ENCODE measurements at places on chromosomes 1 and 21.

- no peak for DNase-seq
Measured at GRCh38 chr1:58367217-58367616, 179.3 kb downstream of the OMA1 start.

DNA sequence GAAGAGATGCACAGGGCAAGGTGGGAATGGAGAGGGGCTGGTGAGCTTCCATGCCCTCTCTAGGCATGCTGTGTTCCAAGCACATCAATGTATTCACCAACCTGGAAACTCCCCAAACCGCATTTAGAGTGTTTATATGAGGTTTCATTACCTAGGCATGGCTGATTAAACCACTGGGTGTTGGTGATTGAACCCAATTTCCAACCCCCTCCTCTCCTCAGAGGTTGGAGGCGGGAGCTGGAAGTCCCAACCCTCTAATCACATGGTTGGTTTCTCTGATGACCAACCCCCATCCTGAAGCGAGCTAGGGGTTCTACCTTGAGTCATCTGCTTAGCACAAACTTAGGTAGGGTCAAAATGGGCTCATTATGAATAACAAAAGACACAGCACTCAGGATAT lies 3.0 kb upstream of the PPIE start:
- DNase-seq: no peak

DNA sequence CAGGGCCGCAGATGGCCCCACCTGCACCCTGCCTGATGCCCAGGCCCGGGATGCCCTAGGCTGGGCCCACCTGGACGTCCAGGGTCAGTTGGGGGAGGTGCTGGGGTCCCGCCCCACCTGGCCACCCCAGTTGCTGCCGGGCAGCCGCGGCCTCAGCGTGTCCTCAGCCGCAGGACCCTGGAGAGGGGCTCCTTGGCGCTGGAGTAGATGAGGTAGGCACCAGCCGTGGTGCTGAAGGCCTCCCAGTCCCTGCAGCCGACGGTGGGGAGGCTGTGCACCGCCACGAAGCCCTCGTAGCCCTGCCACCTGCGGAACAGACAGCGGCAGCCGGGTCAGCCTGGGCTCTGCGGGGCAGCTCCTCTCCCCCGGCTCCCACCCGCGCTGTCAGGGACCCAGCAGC lies 40.4 kb downstream of the KRTAP10-1 start:
- DNase-seq: no peak

DNA sequence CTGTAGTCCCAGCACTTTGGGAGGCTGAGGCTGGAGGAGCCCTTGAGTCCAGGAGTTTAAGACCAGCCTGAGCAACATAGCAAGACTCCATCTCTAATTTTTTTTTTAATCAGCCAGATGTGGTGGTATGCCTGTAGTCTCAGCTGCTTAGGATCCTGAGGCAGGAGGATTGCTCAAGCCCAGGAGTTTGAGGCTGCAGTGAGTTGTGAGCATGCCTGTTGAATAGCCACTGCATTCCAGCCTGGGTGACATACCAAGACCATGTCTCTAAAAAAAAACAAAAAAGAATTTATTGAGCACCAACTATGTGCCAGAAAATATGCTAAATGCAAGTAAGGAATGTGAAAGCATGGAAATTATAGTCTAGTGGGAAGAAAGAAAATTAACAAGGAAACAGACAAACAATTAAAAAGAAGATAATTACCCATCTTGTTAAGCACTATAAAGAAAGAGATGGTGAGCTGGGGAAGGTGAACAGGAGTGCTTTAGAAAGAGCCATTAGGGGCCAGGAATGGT lies 104.0 kb upstream of the ZNF678 start:
- peak; percentile 35 for DNase-seq

- DNase-seq: no peak
Measured at GRCh38 chr1:115838431-115839028, 2.4 kb downstream of the NHLH2 start.

- no peak for DNase-seq
Measured at GRCh38 chr1:5985250-5985649, 7.0 kb downstream of the NPHP4 start.

- DNase-seq: peak; percentile 92
Measured at GRCh38 chr1:118983558-118984041, 4.5 kb downstream of the TBX15 start.

DNA sequence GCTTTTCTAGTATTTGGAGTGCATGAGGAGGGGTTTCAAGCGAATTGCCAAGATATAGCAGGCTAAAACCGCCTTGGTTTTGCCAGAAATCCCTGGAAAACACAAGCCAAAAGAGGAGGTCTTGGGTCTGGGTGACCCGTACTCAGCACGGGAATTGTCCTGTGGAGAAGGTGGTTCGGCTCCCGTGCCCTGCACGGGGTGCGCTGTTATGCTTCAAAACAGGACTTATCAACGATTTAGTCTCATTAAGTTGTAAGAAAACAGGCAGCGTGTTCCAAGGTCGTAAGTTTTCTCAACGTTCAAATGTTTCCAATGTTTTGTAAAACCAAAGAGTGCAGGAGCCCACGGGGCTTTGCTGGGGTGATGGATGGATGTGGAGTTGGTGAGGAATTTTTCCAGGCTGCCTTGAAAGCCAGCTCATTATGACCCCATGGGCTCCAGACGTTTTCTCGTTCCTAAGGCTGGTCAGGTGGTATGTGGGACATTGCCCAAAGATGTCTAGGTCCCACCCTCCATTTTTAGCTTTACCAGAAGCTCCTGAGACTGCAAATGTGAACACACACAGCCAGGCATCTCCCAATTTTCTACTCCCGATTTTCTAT lies 75.4 kb upstream of the CLDN14 start:
- no peak for DNase-seq

DNA sequence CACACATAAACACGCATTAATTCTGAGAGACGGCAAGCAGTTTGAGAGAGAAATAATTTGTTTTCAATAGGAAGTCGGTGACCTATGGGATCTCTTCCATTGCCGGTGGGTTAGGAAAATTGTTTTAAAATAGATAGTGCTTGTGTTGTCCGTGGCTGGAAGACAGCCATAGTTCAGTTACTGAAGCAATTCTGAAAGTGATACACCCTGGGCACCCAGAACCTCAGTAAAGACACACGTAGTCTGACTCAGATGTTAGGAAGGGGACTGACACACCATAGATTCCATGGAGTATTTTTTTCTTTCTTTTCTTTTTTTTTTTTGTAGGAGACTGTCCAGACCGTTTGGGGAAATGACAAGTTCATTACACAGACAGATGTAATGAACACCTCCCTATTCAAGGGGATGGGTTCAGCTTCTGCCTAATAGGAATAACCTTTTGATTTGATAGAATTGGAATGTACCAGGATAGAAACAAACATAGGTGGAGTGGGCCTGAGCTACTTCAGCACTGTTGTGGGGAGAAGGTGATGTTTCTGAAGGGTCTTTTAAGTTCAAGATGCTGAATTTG lies 1.6 kb downstream of the C1orf21 start:
- peak; percentile 91 for DNase-seq
